HepG2 (cell line): ENCODE measurements at places on chromosomes 5 and 9. TPM values are rescaled to one million over a fixed set of nuclear protein-coding genes. Genes with fewer than 3 reads are reported as not detected.

GRM6 gene
- not detected in 2 replicates for total RNA-seq

ANKRD20A1 gene
- not detected in 2 replicates for total RNA-seq

EGFL7 gene
- total RNA-seq: 0.20 TPM in 1 of 2 replicates, not detected in the other

PCDHB3 gene
- total RNA-seq: 0.27 and 0.29 TPM in 2 replicates

RANBP3L gene
- total RNA-seq: 0.09 TPM in 1 of 2 replicates, not detected in the other

FKBP15 gene
- total RNA-seq: 11.8 and 12.3 TPM in 2 replicates

DBH gene
- total RNA-seq: not detected in 2 replicates

SHISAL2B gene
- not detected in 2 replicates for total RNA-seq

LCN15 gene
- total RNA-seq: 0.29 and 1.3 TPM in 2 replicates

TERT gene
- 1.2 and 5.9 TPM in 2 replicates for total RNA-seq

CFAP77 gene
- not detected in 2 replicates for total RNA-seq

ENTPD2 gene
- total RNA-seq: 0.87 and 0.95 TPM in 2 replicates

PCDHGA9 gene
- total RNA-seq: 0.38 TPM in 1 of 2 replicates, not detected in the other

- DNase-seq: no peak
- no peak overlapping the region for H3K27ac ChIP-seq
- peaks cover 26% of the 10 kb centered on the region for H3K4me1 ChIP-seq
- H3K36me3 ChIP-seq: no peaks in the 10 kb centered on the region
- peaks cover 30% of the 10 kb centered on the region for H3K27me3 ChIP-seq
- no peak overlapping the region for H3K4me3 ChIP-seq
Observed at GRCh38 chr9:129198319-129199043, 20.4 kb upstream of the IER5L start.

DNA sequence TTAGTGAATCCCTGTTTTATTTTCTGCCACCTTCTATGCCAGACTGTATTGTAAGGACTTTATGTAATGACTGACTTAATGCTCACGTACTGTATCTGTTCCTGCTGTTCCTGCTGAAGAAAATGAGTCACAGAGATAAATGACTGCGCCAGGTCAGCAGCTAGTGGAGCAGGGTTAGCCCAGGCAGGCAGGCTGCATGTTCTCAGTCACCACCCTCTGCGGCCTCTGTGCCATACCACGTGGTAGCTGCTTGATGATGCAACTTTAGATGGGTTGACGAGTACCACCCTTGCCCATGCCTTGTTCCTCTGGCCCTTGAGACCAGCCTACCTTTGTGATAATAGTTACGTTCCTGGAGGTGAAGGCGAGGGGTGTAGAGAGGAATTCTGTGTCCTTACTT lies 161.9 kb downstream of the TRIO start:
- no peak overlapping the region for H3K4me3 ChIP-seq
- no peaks in the 10 kb centered on the region for H3K27me3 ChIP-seq
- no peak for DNase-seq
- no peaks in the 10 kb centered on the region for H3K4me1 ChIP-seq
- no peak overlapping the region for H3K27ac ChIP-seq

DNA sequence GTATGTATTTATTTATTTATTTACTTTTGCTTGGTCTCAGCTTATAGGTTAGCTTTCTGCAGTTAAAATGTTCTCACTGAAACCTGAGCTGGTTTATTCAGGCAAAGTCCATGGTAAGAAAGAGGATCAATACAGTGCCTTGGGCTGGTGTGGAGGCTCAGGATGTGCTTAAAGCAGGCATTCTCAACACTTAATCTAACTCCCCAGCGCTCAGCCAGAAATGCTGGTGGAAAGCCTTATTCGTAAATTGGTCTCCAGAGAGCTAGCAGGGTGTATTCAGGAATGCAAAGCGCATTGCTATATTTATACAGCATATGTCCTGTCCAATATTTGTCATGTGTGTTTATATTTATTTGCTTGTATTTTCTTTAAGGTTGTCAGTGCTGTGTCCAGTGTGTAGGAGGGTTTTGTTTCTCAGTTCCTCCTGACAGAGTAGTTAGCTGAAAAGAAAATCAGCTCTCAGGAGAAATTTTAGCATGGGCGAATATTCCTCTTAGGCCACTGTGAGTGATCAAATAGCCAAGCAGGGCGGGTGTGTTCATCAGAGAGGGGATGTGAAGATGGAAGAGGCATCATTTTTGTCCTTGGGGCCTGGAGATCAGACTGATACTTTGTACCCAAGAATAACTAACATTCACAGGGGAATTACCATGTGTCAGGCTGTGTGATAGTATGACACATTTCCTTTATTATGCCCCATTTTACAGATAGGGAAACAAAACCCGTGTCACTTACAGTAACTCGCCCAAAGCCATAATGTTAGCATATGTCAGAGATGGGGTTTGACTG lies 65.8 kb downstream of the DOCK2 start:
- no peaks in the 10 kb centered on the region for H3K4me1 ChIP-seq
- H3K27ac ChIP-seq: no peak overlapping the region
- H3K4me3 ChIP-seq: no peak overlapping the region
- H3K27me3 ChIP-seq: no peaks in the 10 kb centered on the region; the same call in 2 of the 3 replicates
- DNase-seq: no peak

DNA sequence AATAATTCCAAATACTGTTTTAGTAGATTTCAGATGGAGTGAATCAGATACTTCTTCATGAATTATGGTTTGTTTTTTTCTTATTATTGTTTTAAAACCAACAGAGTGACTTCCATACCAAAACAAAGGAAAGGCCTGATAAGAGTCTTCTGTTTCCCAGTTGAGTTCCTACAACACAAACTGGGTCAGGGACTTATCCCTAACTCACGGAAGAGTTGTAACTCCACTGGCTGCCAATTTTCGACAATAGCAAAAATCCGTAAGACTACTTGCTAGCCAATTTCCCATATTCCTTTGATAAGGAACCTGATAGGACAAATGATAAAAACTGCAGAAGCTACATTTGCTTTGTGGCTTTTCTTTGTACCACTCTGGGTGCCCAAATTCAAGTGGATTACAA lies 219.2 kb downstream of the AP3B1 start:
- no peaks in the 10 kb centered on the region for H3K4me1 ChIP-seq
- H3K27ac ChIP-seq: no peak overlapping the region
- no peak for DNase-seq
- H3K36me3 ChIP-seq: no peaks in the 10 kb centered on the region
- no peak overlapping the region for H3K4me3 ChIP-seq

GRCh38 chr5:132222649-132223038 lies 5.0 kb downstream of the P4HA2 start:
- H3K36me3 ChIP-seq: peaks cover 22% of the 10 kb centered on the region; the same call in 2 of the 3 replicates
- H3K27ac ChIP-seq: no peak overlapping the region
- DNase-seq: no peak
- H3K27me3 ChIP-seq: no peaks in the 10 kb centered on the region
- no peak overlapping the region for H3K4me3 ChIP-seq

DNA sequence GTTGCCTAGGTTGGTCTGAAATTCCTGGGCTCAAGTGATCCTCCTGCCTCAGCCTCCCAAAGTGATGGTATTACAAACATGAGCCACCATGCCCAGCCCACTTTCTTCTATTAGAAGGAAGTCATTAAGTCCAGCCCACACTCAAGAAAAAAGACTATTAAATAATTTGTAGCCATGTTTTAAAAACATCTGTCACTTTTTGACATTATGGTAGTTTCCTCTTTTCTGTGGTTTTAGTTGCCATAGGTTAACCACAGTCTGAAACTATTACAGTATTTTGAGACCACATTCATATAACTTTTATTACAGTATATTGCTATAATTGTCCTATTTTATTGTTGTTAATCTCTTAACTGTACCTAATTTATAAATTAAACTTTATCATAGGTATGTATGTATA lies 31.9 kb upstream of the C5orf24 start:
- H3K36me3 ChIP-seq: peaks cover 69% of the 10 kb centered on the region; the same call in 2 of the 3 replicates
- no peak for DNase-seq
- no peak overlapping the region for H3K27ac ChIP-seq
- H3K4me3 ChIP-seq: no peak overlapping the region

DNA sequence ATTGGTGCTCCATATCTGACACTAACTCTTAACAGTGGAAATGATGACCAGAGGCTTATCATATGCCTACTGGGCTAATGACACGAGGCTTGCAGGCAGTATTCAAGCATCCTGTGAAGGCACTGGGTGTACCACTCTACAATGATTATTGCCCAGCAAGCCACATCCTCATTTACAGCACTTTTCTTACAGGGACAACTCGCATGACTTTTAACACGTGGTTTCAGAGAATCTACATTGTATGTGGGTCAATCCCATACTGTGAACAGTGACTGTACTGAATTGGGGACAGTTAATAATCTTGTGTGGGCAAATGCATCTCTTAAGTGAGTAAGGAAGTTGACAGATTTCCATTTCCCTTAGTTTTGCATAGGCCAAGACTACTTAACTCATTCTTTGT lies 260.0 kb downstream of the TRPM3 start:
- H3K27ac ChIP-seq: no peak overlapping the region
- peaks cover 4% of the 10 kb centered on the region; the same call in 1 of the 3 replicates for H3K27me3 ChIP-seq
- H3K4me3 ChIP-seq: no peak overlapping the region
- no peaks in the 10 kb centered on the region for H3K4me1 ChIP-seq
- no peaks in the 10 kb centered on the region for H3K36me3 ChIP-seq
- no peak for DNase-seq

DNA sequence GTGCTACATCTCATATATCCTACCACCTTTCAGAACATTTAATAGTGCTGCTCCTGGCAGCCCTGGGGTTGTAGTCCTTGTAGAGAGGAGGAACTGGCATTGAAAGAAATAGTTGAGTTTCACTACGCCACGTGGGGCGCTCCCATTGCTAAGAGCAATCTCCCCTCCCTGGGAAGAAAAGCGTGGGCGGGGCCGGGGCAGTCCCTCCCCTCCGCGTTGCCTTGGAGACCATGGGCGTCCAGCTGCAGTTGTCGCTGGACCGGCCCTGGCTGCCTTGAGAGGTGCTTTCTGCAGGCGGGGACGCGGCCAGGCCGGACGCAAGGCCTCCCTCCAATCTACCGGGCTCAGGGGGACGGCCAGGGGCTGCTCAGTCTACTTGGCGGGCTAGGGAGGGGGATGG lies 368 bp upstream of the CCDC180 start:
- no peaks in the 10 kb centered on the region for H3K4me1 ChIP-seq
- no peak for DNase-seq
- H3K27ac ChIP-seq: no peak overlapping the region
- H3K27me3 ChIP-seq: no peaks in the 10 kb centered on the region

- H3K27ac ChIP-seq: no peak overlapping the region
- no peaks in the 10 kb centered on the region for H3K4me1 ChIP-seq
- H3K4me3 ChIP-seq: no peak overlapping the region; the same call in 1 of the 2 replicates
Observed at GRCh38 chr9:77011973-77012821, 7.3 kb upstream of the FOXB2 start.

GRCh38 chr9:76687861-76688391 lies 76.3 kb upstream of the PCA3 start:
- no peaks in the 10 kb centered on the region for H3K36me3 ChIP-seq
- no peak for DNase-seq

- no peak overlapping the region for H3K27ac ChIP-seq
- H3K27me3 ChIP-seq: no peaks in the 10 kb centered on the region
- no peak overlapping the region for H3K4me3 ChIP-seq
Observed at GRCh38 chr5:174655351-174655750, 69.0 kb upstream of the MSX2 start.

GRCh38 chr5:107373549-107374263 lies 297.0 kb downstream of the EFNA5 start:
- DNase-seq: no peak
- H3K4me1 ChIP-seq: no peaks in the 10 kb centered on the region
- H3K27me3 ChIP-seq: no peaks in the 10 kb centered on the region
- H3K36me3 ChIP-seq: no peaks in the 10 kb centered on the region

DNA sequence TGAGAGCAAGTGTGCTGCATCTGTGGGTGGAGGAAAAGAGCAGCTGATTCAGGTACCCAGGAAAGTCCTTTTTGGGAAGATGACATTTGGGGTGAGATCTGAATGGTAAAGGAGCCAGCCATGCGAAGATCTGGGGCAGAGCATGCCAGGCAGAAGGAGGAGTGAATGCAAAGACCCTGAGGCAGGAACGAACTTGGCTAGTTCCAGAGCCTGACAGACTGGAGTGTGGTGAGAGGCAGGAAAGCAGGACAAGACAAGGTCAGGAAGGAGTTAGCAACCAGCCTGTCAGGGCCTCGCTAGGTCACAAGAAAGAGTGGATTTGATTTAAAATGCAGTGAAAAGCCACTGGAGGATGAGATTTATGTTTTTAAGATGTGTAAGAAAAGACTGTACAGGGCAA lies 28.2 kb downstream of the RGS7BP start:
- H3K27ac ChIP-seq: no peak overlapping the region
- no peaks in the 10 kb centered on the region for H3K36me3 ChIP-seq
- no peaks in the 10 kb centered on the region for H3K4me1 ChIP-seq
- no peak for DNase-seq
- no peaks in the 10 kb centered on the region; the same call in 1 of the 2 replicates for H3K27me3 ChIP-seq

DNA sequence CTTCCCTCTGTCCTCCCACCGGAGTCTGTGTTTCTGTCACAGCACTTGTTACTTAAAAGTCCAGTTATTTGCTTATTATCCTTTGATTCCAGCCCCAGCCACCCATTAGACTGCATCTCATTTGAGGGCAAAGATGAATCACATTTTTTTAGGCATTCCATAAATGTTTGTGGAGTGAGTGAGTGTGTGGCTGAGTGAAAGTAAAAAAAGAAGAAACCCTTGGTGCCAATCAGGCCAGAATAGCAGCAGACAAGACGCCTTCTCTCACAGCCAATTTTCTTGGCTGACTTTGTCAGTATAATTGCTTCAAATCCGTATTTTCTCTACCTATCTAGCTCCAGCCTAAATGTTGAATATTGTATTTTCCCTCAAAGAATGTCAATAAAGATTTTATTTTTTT lies 613.0 kb upstream of the WWC1 start:
- H3K4me3 ChIP-seq: no peak overlapping the region
- H3K36me3 ChIP-seq: no peaks in the 10 kb centered on the region
- no peaks in the 10 kb centered on the region for H3K27me3 ChIP-seq

DNA sequence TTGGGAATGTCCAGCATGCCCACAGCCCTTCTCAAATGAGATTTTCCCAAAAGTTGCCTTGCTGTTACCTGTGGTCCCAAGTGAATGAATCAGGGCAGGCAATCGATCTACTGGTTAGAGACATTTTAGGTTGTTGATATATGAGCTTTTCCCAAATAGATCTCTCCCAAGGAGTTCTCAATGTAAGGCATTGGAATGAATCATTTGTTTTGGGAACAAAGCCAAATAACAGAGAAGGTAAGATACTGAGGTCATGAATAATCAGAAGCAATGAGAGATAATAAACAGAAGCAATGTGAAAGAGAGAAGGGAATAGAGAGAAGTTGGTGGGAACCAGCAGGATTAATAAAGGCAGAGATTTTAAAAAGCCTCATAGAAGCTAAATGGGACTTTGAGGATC lies 93.6 kb upstream of the FER start:
- no peaks in the 10 kb centered on the region for H3K36me3 ChIP-seq
- H3K4me3 ChIP-seq: no peak overlapping the region
- no peak for DNase-seq

GRCh38 chr9:93774331-93775102 lies 180.6 kb downstream of the BARX1 start:
- no peak overlapping the region for H3K27ac ChIP-seq
- no peaks in the 10 kb centered on the region; the same call in 1 of the 2 replicates for H3K27me3 ChIP-seq
- H3K4me1 ChIP-seq: no peaks in the 10 kb centered on the region
- DNase-seq: no peak

GRCh38 chr5:76125888-76126287 lies 42.7 kb downstream of the SV2C start:
- DNase-seq: no peak
- H3K36me3 ChIP-seq: no peaks in the 10 kb centered on the region
- no peaks in the 10 kb centered on the region for H3K4me1 ChIP-seq
- no peak overlapping the region for H3K27ac ChIP-seq
- no peak overlapping the region for H3K4me3 ChIP-seq
- peaks cover 17% of the 10 kb centered on the region; the same call in 2 of the 3 replicates for H3K27me3 ChIP-seq
